ENCODE measurements at places on chromosomes 7 and 10.

GRCh38 chr7:129789000-129789399, 163.8 kb downstream of the UBE2H start:
- DNase-seq = no peak

GRCh38 chr10:77111611-77112550, 525.7 kb downstream of the KCNMA1 start:
- no peak for DNase-seq

DNA sequence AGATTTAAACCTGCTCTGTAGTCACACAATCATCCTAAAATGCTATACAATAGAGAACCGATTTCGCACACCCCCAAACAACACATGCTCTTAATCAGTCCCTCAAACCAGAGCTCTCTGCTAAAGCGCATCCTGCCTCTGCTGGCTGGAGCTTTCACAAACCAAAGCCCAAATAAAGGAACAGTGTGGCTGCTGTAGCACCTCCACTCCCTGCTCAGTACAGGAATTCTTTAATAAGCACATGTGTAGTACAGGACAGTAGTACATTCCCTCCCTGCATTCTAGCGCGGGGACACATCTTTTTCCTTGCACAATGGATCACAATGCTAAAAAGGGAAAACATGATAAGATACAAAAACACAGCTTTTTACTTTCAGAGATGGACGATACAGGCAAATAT, 684.6 kb downstream of the MAGI2 start:
- no peak for DNase-seq

DNA sequence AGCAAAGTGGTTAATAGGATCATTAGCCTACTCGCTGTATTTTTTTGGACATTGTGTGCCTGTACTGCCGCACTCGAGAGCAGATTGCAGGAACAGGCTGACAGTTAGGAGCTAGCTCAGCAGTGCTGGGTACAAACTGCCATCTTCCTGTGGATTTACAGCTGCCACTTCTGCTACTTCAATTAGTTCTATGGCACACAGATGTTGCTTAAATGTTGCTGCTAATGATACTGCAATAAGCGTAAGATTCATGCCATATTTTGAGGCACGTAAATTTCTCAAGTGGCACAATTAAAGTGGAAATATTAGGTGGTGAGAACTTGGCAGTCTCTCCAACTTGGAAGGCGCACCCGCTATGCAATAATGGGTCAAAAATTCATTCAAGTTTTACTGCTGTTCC, 171.9 kb downstream of the EBF3 start:
- no peak for DNase-seq
